ENCODE measurements at places on chromosomes 4 and X.

DNA sequence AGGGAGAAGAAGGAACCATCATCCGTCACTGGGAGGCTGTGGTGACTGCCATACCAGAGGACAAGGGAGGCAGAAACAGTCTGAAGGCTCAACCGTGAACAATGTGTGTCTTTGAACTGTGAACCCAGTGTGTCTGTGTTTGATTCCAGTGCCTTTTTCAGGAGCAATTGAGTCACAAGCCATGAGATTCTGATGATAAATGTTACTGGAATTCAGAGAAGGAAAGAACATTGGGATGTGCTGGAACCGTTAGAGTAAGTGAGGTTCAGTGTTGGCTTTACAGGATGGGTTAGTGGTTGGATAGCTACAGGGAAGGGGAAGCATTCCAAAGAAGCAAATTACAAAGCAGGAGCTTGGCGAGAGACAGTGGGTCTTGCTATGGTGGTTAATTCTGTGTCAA, 464.4 kb downstream of the TRIML1 start:
- DNase-seq = no peak

DNA sequence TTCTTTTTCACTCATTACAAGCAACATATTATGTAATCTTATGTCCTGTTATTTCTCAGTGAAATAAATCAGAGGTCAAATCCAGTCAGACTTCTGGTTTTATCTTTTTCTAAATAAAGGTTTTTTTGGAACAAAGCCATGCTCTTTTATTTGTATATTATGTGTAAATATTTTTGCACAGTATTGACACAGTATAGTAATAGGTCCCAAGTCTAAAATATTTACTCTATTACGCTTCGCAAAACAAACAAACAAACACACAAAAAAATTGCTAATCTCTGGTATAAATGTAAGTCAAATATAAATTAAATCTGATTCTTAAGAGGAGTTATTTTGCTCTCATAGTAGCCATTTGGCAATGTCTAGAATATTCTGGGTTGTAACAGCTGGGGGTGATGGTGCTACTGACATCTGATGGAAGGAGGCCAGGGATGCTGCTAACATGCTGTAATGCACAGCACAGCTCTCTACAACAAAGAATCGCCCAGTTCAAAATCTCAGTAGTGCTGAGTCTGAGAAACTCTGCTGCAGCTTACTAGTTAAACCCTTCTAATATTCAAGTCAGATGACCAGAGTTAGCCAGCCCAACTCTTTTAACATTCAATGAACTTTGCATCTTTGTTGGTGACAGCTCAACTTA, 602.1 kb downstream of the RAB28 start:
- no peak for DNase-seq

DNA sequence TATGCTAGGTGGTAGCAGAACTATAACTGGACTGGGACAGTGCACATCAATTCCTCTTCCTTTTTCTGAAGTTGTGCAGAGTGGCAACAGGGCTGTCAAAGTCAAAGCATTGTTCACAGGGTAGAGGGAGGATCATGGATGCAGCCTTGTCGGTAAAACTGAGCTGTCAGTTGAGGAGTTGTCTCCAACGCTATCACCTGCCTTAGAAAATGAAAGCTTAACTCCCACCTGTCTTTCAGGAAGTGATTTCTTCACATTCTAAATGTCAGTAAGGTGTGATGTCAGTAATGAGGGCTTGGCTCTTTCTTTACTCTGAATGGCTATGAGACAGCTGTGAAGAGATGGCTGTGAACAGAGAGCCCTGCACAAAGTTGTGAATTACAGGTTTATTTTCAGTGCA, 66.4 kb upstream of the BANK1 start:
- no peak for DNase-seq

- no peak for DNase-seq
Observed at GRCh38 chrX:97751735-97752134, 868.0 kb downstream of the RPA4 start.

DNA sequence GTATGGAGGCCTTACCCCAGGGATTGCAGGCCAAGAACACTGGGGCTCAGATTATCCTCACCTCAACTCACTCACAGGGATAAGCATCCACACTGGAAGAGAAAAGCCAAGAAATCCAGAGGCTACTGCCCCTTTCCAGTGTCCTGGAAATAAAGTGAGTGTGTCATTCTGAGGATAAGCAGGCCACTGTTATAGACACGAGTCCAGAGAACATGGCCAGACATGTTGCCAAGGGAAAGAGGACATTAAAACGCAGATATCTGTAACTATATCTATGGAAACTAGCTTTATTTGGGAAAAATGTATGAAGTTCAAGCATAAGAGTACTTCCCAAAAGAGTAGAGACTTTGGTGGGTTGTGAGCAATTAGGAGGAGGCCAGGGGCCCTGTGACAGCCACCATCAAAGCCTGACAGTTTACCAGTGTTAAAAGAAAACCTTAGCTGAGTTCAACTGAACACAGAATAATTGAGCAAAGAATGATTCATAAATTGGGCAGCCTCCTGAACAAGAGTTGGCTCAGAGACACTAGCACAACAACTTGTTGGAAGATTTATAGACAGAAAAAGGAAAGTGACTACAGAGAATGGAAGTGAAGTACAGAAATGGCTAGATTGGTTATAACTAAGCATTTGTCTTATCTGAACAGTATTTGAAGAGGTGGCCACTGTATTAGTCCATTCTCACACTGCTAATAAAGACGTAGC, 1222.2 kb downstream of the STIM2 start:
- no peak for DNase-seq

Measured in CD8-positive, alpha-beta memory T cell (primary cell).